Tibial nerve (tissue), 4 donors: ENCODE measurements at places on chromosomes 4 and X.

GRCh38 chr4:71978210-71978835, 53.5 kb upstream of the NPFFR2 start:
- no peak for DNase-seq

- no peak for DNase-seq
Measured at GRCh38 chrX:121635141-121635540, 587.7 kb downstream of the GLUD2 start.

DNA sequence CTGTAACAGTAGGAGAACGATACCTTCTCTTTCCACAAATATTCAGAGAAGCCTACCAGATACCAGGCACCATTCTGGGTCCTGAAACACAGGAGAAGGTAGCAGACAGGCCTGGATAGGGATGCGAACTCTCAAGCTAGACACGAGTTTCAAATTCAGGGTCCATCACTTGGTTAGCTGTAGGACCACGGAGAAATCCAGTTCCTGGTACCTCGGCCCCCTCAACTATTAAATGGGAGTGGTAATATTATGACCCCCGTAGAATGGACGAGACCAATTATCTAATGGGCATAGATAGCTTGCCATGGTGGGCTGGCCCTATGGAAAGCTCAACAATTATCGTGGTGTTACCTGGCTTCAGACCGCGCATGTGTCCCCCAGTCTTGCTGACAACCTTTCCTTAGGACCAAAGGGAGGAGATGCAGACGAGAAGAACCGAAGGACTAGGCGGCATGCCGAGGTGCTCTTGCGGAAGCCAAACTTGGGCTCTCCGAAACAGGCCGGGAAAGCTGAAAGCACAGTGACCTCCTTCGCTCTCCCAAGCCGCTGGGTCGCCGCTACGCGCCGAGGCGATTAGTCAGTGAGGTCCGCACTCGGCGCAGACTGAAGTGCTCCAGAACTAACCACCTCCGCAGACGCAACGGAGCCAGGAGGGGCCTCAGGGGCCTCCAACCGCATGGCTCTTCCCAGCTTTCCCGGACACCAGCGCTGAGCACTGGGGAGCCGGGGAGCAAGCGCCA, 19.6 kb downstream of the NKX3-2 start:
- DNase-seq: no peak

DNA sequence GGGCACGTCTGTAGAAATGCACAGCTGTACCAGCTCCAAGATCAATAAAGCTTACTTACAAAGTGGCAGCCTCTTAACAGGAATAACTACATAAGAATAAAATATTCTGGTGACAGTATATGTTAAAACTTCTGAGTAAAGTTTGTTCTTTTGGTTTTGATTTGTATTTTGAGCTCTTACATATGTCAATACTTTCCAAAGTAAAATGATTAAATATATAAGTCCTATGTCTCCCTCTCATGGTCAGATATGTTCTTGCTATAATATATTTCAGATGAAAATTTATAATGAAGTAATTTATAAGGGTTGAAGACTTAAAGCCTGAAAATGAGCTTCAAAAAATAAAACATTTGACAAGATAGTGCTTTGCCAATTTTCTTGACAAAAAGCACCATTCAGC, 254.4 kb downstream of the NPFFR2 start:
- DNase-seq: no peak

GRCh38 chrX:103726477-103726876, 15.8 kb downstream of the TMEM31 start:
- DNase-seq: no peak

DNA sequence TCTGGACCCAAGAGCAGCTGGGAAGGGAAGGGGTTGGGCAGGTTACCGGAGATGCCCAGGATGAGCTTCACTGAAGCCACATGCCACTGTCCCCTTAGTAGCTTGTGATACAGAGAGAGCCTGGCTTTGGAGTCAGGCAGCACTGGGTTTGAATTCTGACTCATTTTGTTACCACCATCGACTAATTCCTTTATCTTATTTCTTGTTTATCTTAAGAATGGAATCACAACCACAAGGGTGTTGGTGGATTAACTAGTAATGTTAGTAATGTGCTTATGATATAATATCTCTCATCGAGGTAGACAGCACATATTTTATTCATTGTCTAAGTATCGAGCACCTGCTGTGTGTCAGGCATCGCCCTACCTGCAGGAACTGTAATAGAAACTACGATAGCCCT, 17.7 kb upstream of the STX18 start:
- DNase-seq: no peak

DNA sequence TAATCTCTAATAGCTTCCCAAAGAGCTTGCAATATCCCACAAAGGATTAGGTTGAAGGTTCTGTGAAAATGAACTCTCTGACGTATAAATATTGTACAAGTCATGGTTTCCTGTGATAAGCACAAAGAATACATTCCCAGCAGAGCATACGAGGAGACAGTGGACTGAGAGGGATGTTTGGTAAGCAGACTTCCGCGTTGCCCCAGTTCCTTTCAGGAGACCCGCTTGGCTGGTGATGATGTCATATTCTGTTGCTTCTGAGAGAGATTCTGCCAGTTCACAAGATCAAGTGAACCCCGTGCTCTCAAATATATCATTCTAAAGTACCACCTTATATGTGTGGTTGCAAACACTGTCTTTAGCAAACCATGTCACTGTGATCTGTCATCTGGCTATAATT, 323.9 kb upstream of the CASK start:
- DNase-seq: no peak

DNA sequence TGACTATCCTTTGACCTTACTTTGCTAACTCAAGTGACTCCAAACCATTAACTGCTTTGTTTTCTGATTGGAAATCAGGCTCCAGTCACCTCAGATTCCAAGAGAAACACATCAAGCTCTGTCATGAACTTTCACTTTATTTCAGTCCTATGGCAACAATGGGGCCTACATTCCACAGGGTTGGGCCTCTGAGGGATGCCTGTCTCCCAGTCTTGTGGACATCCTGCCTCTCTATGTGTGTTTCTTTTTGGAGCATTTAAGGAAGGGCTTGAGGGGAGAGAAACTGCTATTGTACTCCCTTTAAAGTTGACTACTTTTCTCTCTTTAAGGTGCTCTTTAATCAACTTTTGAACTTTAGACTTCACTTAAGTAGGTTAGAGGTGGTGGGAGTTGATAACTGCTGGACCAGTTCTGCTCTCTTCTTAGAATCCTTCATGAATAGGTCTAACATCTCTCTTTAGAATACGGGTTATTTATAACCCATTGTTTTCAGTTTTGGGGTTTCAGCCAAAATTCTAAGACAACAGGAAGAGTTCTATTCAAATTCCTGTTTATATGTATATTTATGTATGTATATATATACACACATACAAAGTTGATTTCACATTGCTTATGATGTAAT, 274.3 kb upstream of the NR3C2 start:
- DNase-seq: no peak

- DNase-seq: no peak
Measured at GRCh38 chr4:182554736-182555135, 311.5 kb downstream of the TENM3 start.

- DNase-seq: no peak
Measured at GRCh38 chr4:182236186-182236585, 7.0 kb upstream of the TENM3 start.
